ENCODE measurements at places on chromosomes 2 and 18.

- no peak for DNase-seq
Measured at GRCh38 chr2:76687923-76688322, 834.3 kb downstream of the LRRTM4 start.

- DNase-seq = no peak
Measured at GRCh38 chr2:188813857-188814256, 160.3 kb upstream of the COL3A1 start.

- DNase-seq = peak; percentile 32
Measured at GRCh38 chr18:67104700-67105284, 411.7 kb downstream of the DSEL start.

DNA sequence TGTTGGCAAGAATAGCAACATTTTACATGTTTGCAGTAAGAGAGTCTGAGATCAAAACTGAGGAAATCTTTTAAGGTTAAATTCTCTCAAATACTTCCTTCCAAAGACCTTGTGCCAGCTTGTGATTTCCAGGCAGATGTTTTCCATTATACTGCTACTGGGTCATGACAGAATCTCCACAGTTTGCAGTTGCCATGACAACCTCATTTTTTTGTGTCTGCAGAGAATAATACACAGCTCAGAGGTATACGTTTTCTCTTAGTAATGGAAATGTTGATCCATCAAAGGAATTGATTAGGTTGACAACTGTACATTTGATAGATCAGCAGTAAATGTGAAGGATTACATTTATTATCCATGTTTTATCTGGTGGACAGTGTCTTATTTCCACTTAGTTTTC lies 29.1 kb upstream of the CSRNP3 start:
- DNase-seq = no peak

- peak; percentile 27 for DNase-seq
Measured at GRCh38 chr2:199462956-199463692, 5.4 kb upstream of the SATB2 start.

DNA sequence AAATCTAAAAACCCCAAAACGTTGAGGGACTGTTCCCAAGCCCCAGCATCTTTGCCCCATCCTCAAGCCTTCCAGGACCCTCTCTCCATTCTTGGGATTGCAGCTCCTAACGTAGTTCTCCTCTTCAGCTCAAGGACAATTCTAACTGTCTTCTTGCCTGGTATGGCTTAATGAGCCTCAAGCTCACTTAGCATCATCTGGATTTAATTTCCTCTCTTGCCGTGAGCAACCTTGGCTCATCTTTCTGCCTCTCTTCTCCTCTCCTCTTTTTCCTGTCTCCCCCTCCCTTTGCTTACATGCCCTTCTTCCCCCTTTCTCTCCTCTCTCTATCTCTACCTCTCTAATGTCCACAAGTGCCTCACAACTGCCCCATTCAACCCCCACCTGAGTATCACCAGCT lies 44.2 kb downstream of the TACR1 start:
- DNase-seq = no peak

GRCh38 chr2:28389399-28390240 lies 3.0 kb upstream of the FOSL2 start:
- no peak for DNase-seq

DNA sequence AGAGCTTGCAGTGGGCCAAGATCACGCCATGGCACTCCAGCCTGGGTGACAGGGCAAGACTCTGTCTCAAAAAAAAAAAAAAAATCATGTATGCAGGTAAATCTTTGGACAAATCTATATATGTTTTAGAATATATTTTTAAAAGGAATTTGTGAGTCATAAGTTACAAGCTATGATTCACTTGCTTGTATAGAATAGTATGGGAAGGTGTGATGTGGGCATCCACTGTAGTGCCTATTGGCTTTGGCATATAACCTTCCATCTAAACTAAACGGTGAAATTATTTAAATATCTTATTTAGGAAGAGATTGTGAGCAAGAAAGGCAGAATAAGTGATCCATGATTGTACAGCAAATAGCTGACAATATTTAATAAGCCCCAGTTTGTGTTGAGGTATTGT lies 261.1 kb downstream of the GALNT13 start:
- no peak for DNase-seq

DNA sequence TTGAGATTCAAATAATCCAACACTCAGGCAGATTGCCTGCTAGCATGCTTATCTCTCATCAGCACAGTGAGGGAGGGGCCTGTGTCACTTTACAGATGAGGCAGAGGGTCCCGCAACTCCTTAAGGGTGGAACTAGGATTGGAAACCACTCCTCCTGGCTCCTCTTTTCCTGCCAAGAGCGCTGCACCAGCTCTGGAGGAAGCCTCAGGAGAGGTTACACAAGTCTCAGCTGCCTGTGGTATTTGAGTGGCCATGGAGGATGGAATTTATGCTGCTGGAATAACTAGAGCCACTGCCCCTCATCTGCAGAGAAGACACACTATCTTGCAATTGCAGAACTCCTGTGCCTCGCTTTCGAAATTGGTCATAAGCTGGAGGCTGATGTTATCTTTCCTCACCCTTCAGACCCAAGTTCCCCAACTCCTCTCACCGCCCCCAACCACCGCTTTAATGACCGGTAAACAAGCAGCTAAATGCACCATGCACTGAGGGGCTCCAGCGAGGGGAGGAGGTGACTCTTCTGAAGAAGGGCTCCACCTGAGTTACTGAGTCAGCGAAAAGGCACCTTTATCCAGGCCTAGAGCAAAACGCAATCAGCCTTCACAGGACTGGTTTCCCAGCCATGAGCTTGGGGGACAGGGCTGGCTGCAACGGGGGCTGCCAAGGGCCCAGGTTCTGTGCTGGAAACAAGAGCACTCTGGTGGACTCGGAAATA lies 245.8 kb downstream of the SOX11 start:
- DNase-seq = no peak

GRCh38 chr2:133240491-133241223 lies 327.6 kb downstream of the NCKAP5 start:
- no peak for DNase-seq

GRCh38 chr2:234633581-234634230 lies 136.8 kb upstream of the ARL4C start:
- no peak for DNase-seq

DNA sequence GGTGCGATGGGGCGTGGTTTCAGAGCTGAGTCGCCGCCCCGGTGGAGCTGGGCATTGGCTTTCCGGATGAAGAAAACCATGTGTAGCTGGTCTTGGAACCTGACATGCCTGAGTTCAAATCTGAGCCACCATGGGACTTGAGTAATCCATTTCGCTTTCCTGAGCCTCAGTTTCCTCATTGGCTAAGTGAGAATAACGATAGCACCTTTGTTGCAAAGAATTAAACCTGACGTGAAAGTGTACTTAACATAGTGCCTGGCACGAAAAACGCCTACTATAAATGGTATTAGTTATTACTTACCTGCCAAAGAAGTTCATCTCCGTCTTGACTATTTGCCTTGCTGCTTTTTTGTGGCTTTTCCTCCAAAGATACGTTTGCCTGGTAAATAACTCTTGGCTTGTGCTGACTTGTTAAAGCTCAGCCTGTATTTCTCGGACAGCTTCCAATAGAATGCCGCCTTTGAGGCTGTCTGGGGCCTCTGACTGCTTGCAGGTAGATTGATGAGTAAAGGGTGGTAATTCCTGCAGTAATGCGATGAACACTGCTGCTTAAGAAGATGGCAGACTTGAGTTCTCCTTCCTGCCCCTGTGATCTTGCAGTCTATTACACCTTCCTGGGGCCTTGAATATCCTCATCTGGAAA lies 1.3 kb downstream of the CDCA7 start:
- no peak for DNase-seq

GRCh38 chr2:48442610-48443360 lies 87.2 kb upstream of the STON1 start:
- no peak for DNase-seq

DNA sequence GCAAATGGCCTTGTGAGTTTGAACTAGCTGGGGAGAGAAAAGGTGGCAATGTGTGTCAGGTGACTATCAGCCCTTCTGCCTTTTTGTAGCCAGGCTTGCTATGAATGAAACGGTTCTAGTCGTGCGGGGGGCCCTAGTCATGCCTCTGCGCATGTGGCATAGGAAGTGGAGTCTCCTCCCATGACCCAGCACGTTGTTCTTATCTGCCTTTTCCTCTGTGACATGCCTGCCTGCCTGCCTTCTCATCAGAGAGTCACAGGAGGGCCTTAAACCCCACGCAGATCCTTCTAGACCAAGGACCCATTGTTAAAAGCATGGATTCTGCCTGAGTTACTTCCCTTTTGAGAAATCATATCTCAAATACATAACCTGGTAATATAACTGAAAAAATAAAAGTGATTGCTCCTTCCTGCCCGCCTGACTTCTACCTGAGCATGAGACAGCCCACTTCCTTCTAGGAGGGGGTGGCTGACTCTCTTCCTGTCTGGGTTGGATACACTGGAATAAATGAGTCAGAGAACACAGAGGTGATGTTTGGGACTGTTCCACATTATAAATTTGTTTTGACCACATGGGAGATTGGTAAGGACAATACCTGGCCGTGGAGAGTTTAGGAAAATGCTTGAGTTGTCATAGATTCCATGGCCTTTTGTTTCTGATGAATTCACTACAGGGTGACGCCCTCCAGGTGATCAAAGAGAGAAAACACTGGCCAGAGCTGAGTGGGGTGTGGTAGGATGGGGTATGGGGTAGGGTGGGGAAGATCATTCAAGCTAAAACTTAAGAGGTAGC lies 49.8 kb downstream of the FBLN7 start:
- DNase-seq = peak; percentile 86

- no peak for DNase-seq
Measured at GRCh38 chr2:218005486-218005885, 2.7 kb upstream of the TNS1 start.

- no peak for DNase-seq
Measured at GRCh38 chr2:12284487-12284886, 432.2 kb upstream of the TRIB2 start.

DNA sequence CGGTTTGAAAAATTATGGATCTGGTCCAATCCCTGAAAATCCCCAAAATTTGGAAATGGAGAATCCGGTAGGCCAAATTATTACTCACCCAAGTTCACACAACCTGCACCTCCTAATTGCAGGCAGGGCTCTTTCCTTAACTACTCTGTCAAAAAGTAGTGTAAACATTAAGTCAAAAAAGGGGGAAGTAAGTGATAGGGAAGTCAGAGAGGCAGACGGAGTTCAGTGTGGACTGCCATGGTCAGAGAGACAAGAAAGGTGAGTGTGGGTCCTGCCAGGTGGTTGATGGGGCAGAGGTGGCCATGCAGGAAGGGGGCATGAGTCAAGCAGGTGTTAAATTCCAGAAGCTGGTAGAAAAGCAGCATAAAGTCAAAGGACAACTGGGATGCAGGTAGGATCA lies 104.7 kb upstream of the STPG4 start:
- no peak for DNase-seq

DNA sequence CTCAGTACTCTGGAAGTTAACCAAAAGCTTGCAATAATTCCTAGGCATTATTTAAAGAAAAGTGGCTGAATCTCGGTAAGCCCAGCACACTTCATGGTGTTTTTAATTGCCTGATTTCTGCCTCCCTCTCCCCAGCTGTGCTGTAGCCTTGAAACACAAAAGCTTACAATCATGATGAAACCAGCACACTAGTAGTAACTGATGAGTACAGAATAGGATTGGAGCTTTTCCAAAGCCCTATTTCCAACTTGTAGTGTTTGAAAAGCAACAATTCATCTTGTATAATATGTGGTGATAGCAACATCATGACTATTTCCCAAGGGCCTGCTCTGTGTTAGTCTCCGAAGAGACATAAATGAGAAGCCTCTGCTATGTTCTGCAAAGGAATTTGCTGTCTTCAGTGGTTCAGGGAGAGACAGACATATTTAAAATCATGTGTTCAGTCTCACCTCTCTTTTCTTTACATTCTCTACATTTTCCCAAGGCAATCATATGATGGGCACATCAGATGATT lies 1015.0 kb downstream of the BCL11A start:
- DNase-seq = no peak

DNA sequence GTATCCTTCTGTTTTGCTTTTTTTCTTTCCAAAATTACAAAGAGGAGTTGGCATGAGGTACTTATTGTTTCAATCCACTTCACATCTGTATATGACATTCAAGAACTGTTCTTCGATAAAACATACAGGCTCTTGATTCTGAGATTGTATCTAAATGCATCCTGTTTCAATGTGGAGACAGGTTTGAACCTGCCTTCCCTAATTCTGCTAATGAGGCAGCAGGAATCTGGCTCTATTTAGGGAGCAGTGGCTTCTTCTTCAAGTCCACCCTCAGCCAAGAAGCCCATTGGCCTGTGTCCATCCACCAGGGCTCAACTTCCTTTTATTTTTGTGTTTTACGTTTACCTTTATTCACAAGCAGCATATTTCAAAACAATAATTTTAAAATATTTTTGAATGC lies 84.8 kb upstream of the PIK3C3 start:
- no peak for DNase-seq

DNA sequence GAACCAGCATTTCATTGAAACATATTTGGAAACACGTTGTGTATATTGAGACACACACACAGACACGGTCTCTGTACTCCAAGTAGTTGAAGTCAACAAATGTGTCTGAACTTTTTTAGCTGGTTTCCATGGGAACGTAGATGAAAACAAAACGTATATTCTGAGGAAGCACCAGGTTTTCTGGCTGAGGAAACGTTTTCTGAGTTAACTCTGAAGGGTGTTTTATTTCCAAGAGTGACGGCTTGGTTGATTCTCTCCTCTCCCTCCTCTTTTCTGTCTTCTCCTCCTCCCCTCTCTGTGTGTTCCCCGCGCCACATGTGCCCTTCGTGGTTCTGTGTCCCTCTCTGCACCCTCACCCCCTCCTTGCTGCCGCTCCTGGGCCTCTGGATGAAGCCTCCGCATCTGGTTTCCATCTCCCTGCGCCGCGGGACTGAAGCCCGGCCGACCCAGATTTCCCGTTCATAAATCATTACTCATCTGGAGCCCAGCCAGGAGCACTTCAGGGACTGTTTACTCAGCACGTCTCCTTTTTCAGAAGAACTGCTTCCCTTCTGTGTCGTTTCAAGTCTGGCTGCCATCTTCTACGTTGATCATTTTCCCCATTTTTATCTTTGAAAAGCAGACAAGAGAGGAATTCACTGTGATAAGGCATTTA lies 122.7 kb downstream of the COL6A3 start:
- DNase-seq = peak; percentile 25

GRCh38 chr2:121257480-121257840 lies 27.5 kb downstream of the TFCP2L1 start:
- DNase-seq = no peak

Data from stimulated activated CD4-positive, alpha-beta T cell treated with anti-CD3 and anti-CD28 coated beads, Interleukin-4, amount 100 ng/mL, for 24 hours (primary cell).